SJCRH30 (cell line): ENCODE measurements at places on chromosomes 4 and X. TPM values are rescaled to one million over a fixed set of nuclear protein-coding genes. Genes with fewer than 3 reads are reported as not detected.

GRCh38 chr4:70670332-70671014 is 4.2 kb upstream of the JCHAIN start:
- no peak for DNase-seq
- H3K36me3 ChIP-seq, result no peaks in the 10 kb centered on the region
- H3K4me3 ChIP-seq, result no peak overlapping the region
- H3K27ac ChIP-seq, result no peak overlapping the region
- H3K27me3 ChIP-seq, result peaks cover 12% of the 10 kb centered on the region
- H3K4me1 ChIP-seq, result no peaks in the 10 kb centered on the region

DNA sequence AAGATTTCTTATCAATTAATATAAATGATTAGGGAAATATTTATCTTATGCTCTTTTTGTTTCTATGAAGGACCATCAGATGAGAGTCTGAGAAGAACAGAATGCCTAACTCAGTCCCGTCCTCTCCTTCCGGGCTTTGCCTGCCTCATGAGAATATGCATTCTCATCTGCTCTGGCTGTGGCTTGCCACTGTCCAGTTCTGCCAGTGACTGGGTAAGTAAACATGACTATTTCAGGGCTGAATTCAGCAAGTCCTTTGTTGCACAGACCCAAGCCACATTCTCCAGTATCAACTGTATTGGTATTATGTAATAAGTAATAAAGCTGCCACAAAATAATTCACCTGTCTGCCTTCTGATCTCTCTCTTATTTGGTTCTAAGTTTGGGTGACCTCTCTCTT is 110.7 kb downstream of the WDFY3 start:
- peaks cover 34% of the 10 kb centered on the region for H3K4me1 ChIP-seq
- peaks cover 43% of the 10 kb centered on the region for H3K36me3 ChIP-seq
- no peaks in the 10 kb centered on the region for H3K27me3 ChIP-seq
- no peak overlapping the region for H3K4me3 ChIP-seq
- no peak overlapping the region for H3K27ac ChIP-seq
- peak; percentile 43 for DNase-seq

DNA sequence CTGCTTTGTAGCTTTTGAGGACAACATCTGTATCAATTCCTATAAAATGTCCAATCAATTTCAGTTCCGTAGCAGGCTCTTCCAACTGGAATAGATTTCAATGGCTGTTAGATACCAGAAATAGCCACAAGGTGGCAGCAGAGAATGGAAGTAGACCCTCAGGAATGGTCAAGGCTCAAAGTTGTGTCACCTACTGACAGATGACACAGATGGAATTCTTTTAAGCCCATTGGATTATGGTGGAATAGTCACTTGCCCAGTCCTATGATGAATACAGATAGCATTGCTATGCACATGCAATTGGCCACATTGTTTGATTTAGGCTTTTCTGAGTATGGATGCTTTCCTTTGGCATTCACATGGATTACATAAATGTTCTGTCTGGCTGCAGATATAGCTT is 130.4 kb upstream of the RADX start:
- no peak overlapping the region for H3K4me3 ChIP-seq
- H3K27ac ChIP-seq, result no peak overlapping the region
- no peaks in the 10 kb centered on the region for H3K4me1 ChIP-seq

- no peaks in the 10 kb centered on the region for H3K27me3 ChIP-seq
- H3K4me3 ChIP-seq, result no peak overlapping the region
- no peak for DNase-seq
- H3K4me1 ChIP-seq, result no peaks in the 10 kb centered on the region
- H3K36me3 ChIP-seq, result no peaks in the 10 kb centered on the region
- H3K27ac ChIP-seq, result no peak overlapping the region
These were observed 542.7 kb downstream of the FAM133A start for GRCh38 chrX:94216738-94217137.

- H3K27me3 ChIP-seq, result no peaks in the 10 kb centered on the region
- H3K4me3 ChIP-seq, result no peak overlapping the region
- H3K4me1 ChIP-seq, result no peaks in the 10 kb centered on the region
- no peak for DNase-seq
- peaks cover 42% of the 10 kb centered on the region for H3K36me3 ChIP-seq
- no peak overlapping the region for H3K27ac ChIP-seq
These were observed 104.1 kb downstream of the TNIP2 start for GRCh38 chr4:2651998-2652397.

DNA sequence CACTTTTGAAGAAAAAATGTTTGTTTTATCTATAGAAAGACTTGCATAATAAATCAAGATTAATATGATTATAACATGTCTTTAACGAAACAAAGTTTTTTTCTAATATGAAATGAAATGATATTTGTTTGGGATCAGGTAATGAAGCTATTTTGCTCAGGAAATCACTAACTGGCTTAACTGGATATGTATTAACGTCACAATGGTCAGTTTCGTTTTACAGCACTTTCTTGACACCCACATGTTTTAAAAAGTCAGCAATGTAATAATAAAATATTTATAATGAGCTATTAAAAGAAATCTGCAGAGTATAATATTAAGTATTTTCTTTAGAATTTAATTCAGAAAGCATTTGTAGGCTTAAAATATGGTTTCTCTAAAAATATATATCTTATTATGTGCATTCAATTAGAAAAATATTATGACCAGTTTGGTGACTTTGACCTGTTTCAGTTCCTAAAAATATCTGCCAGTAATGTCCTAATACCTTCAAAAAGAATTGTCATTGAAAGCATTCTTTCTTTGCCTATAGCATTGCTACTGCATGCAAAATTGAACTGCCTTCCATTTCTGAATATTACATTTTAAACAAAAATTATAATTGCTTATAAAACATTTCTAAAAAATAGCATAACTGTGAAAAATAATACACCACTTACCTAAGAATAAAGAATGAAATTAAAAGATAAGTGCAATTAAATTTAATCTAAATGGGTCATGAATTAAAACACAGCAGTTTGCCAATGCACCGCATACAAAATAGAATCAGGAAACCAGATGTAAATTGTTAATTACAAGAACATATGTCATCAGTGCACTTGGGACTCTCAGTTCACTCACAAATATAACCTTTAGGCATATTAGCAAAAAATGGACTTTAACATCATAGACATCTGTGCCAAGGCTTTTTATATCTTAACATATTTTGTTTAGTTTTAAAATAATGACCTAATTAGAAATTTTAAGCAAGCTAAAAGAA is 31.6 kb downstream of the TIGD2 start:
- no peaks in the 10 kb centered on the region for H3K27me3 ChIP-seq
- H3K36me3 ChIP-seq, result no peaks in the 10 kb centered on the region
- DNase-seq, result no peak
- H3K4me3 ChIP-seq, result no peak overlapping the region
- H3K27ac ChIP-seq, result no peak overlapping the region

- no peaks in the 10 kb centered on the region for H3K27me3 ChIP-seq
- DNase-seq, result peak; percentile 60
- H3K4me1 ChIP-seq, result peaks cover 32% of the 10 kb centered on the region
- no peak overlapping the region for H3K4me3 ChIP-seq
- no peaks in the 10 kb centered on the region for H3K36me3 ChIP-seq
These were observed 39.3 kb upstream of the TXK start for GRCh38 chr4:48173056-48173991.

GRCh38 chrX:115147220-115147619 is 42.0 kb upstream of the RBMXL3 start:
- no peaks in the 10 kb centered on the region for H3K4me1 ChIP-seq
- no peaks in the 10 kb centered on the region for H3K27me3 ChIP-seq
- no peak overlapping the region for H3K27ac ChIP-seq
- H3K36me3 ChIP-seq, result no peaks in the 10 kb centered on the region
- no peak overlapping the region for H3K4me3 ChIP-seq

DNA sequence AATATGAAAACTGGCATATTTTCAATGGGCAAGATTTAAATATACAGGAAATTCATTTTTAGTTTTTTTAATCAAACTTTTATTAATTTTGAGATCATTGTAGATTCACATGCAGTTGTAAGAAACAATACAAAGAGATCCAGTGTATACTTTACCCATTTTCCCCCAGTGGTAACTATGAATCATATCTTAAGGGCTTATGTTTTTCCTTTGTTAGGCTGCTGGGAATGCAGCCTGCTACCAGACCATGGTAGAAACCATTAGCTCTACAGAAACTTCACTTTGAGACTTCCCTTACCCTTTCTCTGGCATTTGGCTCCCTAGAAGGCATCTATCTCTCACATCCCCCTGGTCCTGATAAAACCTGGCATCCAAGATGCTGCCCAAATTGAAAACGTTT is 147.6 kb upstream of the EOLA2 start:
- H3K27ac ChIP-seq, result no peak overlapping the region
- no peaks in the 10 kb centered on the region for H3K36me3 ChIP-seq
- peaks cover 21% of the 10 kb centered on the region for H3K4me1 ChIP-seq

DNA sequence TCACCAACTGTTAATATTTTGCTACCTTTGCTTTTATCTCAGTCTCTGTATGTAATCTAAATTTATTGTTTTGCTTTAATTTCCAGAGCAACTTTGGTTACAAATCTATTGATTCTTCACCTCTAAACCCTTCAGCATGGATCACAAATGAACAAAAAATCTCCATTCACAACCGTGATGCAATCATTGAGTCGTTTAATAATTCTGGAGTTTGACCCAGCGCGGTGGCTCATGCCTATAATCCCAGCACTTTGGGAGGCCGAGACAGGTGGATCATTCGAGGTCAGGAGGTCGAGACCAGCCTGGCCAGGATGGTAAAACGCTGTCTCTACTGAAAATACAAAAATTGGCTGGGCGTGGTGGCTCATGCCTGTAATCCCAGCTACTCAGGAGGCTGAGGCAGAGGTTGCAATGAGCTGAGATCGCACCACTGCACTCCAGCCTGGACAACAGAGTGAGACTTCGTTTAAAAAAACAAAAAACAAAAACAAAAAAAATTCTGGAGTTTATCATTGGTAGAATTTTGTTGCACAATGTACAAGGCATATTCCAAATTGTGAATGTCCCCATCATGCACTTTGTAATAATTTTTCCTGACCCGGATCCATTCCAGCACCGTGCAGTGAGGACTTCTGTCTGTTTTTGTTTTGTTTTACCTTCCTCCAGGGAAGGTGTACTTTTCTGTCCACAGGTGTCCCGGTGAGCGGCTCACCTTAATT is 2.3 kb upstream of the IDUA start:
- no peak overlapping the region for H3K4me3 ChIP-seq
- H3K27me3 ChIP-seq, result no peaks in the 10 kb centered on the region
- DNase-seq, result no peak
- no peaks in the 10 kb centered on the region for H3K4me1 ChIP-seq
- no peaks in the 10 kb centered on the region for H3K36me3 ChIP-seq

DNA sequence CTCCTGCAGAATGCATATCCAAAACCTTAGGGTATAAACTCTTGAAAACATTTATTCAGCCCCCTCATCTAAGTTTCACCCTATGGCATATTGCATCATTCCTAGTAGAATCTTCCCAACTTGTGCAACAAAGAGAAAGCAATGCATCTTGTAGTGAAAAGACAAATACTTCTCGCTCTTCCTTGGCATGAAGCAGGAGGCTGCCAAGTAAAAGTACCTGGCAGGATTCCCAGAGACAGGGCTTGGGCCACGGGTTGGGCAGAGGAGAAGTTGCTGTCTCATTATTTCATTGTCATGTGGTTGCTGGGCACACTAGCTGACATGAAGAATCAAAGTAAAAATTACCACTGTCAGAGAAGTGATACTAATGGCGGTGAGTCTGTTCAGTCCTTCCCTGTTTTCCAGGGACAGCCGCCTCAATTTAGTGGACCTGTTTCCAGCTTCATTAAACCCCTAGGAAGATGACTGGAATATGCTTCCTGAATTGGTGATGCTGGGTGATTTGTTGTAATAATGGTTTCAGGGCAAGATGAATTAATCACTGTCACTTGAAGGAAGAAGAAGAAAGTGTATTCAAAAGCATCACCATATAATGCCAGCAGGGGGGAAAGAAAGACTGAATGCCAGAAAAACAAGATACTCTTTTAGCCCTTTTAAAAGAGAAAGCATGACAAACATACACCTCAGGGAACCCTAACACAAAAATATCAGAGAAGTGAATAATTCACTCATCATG is 380.5 kb upstream of the IGFBP7 start:
- H3K27ac ChIP-seq, result no peak overlapping the region
- H3K4me1 ChIP-seq, result no peaks in the 10 kb centered on the region
- no peak overlapping the region for H3K4me3 ChIP-seq
- no peaks in the 10 kb centered on the region for H3K27me3 ChIP-seq

- no peak overlapping the region for H3K4me3 ChIP-seq
- no peaks in the 10 kb centered on the region for H3K36me3 ChIP-seq
- H3K4me1 ChIP-seq, result no peaks in the 10 kb centered on the region
These were observed 3.9 kb upstream of the LDOC1 start for GRCh38 chrX:141180851-141181250.

- no peaks in the 10 kb centered on the region for H3K36me3 ChIP-seq
- no peaks in the 10 kb centered on the region for H3K27me3 ChIP-seq
- H3K4me1 ChIP-seq, result peaks cover 9% of the 10 kb centered on the region; the same call in 1 of the 2 replicates
- H3K4me3 ChIP-seq, result peak overlapping the region; percentile 26
These were observed 1578.3 kb upstream of the TENM3 start for GRCh38 chr4:180664766-180665368.

The SPANXN2 gene
- total RNA-seq, result not detected in 2 replicates

The UCP1 gene
- not detected in 2 replicates for total RNA-seq
